ENCODE measurements at places on chromosomes 13 and 19.

DNA sequence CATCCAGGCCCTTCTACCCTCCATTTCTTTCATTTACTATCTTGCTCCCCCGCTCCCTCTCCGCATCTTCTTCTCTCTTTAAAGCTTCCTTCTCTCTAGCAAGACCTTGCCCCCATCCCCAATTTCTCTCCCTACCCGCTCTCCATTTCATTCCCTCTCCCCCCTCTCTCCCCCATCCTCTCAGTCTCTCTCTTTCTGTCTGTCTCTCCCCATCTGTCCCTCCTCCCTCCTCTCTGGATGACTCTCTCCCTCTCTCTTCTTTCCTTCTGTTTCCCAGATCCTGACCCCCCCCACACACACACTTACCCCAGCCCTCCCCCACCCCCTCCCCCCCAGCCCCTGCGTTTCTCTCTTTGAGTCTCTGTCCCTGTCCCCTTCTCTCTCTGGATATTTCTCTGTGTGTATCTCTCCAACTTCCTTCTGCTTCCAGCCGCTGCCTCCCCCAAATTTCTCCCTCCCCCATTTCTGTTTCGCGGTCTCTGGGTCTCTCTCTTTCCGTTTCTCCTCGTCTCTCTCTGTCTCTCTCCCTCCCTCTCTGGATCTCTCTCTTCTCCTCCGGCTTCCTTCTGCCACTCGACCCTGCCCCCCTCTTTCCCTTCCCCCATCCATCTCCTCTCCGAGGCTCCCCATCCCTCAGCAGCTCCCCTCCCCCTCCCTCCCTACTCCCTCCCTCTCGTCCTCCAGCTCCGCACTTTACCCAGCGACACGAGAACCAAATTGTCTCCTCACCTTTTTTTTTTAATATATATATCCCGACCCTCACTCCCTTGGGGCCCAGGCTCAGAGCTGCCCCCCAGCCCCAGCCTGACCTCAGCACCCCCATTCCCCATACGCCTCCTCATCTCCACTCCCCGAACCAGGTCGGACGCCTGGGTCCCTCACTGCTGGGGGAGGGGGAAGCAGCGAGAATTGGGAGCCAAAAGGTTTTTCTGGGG is 3.6 kb upstream of the CACNG8 start:
- DNase-seq: no peak

DNA sequence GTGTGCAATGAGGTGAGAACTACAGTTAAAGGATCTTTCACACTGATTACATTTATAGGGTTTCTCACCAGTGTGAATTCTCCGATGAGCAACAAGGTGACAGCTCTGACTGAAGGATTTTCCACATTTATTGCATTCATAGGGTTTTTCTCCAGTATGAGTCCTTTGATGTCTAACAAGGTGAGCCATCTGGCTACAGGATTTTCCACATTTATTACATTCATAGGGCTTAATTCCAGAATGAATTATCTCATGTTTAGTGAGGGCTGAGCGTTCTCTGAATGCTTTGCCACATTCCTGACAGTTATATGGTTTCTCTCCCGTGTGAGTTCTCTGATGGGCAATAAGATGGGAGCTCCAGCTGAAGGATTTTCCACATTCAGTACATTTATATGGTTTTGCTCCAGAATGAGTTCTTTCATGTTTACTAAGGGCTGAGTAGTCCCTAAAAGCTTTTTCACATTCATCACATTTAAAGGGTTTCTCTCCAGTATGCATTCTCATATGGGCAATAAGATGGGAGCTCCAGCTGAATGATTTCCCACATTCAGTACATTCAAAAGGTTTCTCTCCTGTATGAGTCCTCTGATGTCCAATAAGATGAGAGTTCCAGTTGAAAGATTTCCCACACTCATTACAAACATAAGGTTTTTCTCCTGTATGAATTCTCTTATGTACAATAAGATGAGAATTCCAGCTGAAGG is 4.4 kb upstream of the C19orf18 start:
- DNase-seq: no peak

DNA sequence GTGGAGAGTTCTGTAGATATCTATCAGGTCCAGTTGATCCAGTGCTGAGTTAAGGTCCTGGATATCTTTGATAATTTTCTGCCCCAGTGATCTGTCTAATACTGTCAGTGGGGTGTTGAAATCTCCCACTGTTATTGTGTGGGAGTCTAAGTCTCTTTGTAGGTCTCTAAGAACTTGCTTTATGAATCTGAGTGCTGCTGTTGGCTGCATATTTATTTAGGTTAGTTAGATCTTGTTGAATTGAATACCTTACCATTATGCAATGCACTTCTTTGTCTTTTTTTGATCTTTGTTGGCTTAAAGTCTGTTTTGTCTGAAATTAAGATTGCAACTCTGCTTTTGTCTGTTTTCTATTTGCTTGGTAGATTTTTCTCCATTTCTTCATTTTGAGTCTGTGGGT is 15.4 kb downstream of the AP1M1 start:
- no peak for DNase-seq

- peak; percentile 43 for DNase-seq
Observed at GRCh38 chr13:52010890-52011631, at the start of gene ATP7B. Gene ATP7B (minus strand): TSS chr13:52011450. CDS start chr13:52011337, 113 bp downstream.

Measured in activated T-cell treated with anti-CD3 and anti-CD28 coated beads, Interleukin-2, amount 50 U/mL, for 72 hours (primary cell).